ENCODE measurements at places on chromosomes 16 and 17. TPM values are rescaled to one million over a fixed set of nuclear protein-coding genes. Genes with fewer than 3 reads are reported as not detected.

Gene SPNS3
- 0.05 TPM for total RNA-seq

Gene MILR1
- total RNA-seq = 1.8 TPM

Gene GH2
- not detected for total RNA-seq

Gene DUS2
- total RNA-seq = 17.0 TPM

Gene CES2
- 28.6 TPM for total RNA-seq

Gene ZG16
- total RNA-seq = not detected

Gene ABCC11
- total RNA-seq = 0.06 TPM

Gene HOXB6
- total RNA-seq = 6.7 TPM

Gene KRTAP2-2
- total RNA-seq = not detected

Gene ALDH3A1
- total RNA-seq = 928 TPM

Gene TLCD1
- 46.7 TPM for total RNA-seq

Gene HOXB5
- total RNA-seq = 2.8 TPM

Gene TP53TG3
- total RNA-seq = 0.57 TPM

Gene HOXB1
- total RNA-seq = not detected

Gene TMEM220
- total RNA-seq = 3.3 TPM

Gene FOXC2
- total RNA-seq = 2.2 TPM

Gene CCL3
- total RNA-seq = not detected

Gene PPY
- total RNA-seq = not detected

Gene PRKCB
- total RNA-seq = 0.15 TPM

Gene FBXW10
- total RNA-seq = 0.96 TPM

Gene NTN1
- 0.46 TPM for total RNA-seq

Gene CTF1
- total RNA-seq = 0.23 TPM

Gene P3H4
- 39.0 TPM for total RNA-seq

Gene PRSS8
- total RNA-seq = 0.24 TPM

Gene CFAP97D1
- total RNA-seq = 0.04 TPM

Gene RTN4RL1
- total RNA-seq = 2.7 TPM

Gene KCNJ2
- 0.08 TPM for total RNA-seq

Gene CLDN7
- total RNA-seq = 0.69 TPM

Gene TTLL6
- total RNA-seq = 0.73 TPM

Gene CLEC19A
- total RNA-seq = not detected

Gene PHOSPHO1
- 0.97 TPM for total RNA-seq

Gene DUSP14
- total RNA-seq = 48.2 TPM

Gene GFAP
- total RNA-seq = 1.0 TPM

Gene UTS2R
- total RNA-seq = not detected

Gene CDR2L
- total RNA-seq = 45.6 TPM

Gene ABCA8
- 0.44 TPM for total RNA-seq

Gene MYL4
- not detected for total RNA-seq

Gene ZG16B
- total RNA-seq = 0.92 TPM

Gene METTL2A
- total RNA-seq = 31.9 TPM

Gene FGF11
- total RNA-seq = 1.4 TPM

Gene KRT33A
- not detected for total RNA-seq

Gene TNP2
- total RNA-seq = not detected

Gene PTRH2
- 112 TPM for total RNA-seq

Gene CFDP1
- 58.9 TPM for total RNA-seq

Gene SMPD3
- total RNA-seq = 0.09 TPM

Gene PRKCA
- total RNA-seq = 40.8 TPM

Gene GSPT1
- 207 TPM for total RNA-seq

Gene ITGA2B
- total RNA-seq = 1.9 TPM

Gene KRT9
- not detected for total RNA-seq

Gene TMEM238L
- total RNA-seq = not detected

Gene INCA1
- 1.3 TPM for total RNA-seq

Gene TRIM37
- total RNA-seq = 22.1 TPM

Gene KRTAP4-6
- not detected for total RNA-seq

Gene GLTPD2
- not detected for total RNA-seq

Gene ZNF19
- total RNA-seq = 2.3 TPM

Gene ATP1B2
- total RNA-seq = 0.33 TPM

Gene FZD2
- total RNA-seq = 41.2 TPM

Gene KRT12
- not detected for total RNA-seq

Gene OR4D1
- total RNA-seq = 0.03 TPM

Measured in A549 treated with CpdA at 1 μM for 4 hours (cell line).